Inflammatory macrophage (primary cell): ENCODE measurements at places on chromosomes 1 and 21.

DNA sequence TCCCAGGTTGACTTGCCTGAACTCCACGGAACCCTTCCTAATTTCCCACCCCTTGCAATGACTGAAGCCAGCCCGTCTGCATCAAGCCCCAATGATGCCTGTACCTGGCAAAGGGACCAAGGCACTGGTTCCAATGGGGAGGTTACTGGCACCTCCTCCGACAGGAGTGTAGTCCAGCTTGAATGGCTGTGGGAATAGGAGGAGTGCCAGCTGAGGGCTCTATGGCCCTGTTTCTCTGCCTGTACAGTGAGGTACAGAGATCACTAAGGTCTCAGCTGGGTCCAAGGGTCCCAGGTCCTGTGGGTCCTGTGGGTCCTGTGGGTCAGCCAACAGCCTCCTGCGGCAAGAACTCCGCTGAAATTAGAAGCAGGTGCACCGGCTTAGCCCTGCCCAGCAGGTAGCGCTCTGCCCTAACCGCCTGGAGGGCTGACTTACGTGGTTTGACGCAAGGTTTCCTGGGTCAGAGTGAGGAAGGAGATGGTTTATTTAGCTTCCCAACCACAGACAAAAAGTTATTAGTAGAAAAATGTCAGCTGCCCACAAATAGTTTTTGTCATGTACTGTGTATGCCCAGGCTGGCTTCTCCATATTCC is 9.9 kb upstream of the SPRR4 start:
- DNase-seq = no peak

DNA sequence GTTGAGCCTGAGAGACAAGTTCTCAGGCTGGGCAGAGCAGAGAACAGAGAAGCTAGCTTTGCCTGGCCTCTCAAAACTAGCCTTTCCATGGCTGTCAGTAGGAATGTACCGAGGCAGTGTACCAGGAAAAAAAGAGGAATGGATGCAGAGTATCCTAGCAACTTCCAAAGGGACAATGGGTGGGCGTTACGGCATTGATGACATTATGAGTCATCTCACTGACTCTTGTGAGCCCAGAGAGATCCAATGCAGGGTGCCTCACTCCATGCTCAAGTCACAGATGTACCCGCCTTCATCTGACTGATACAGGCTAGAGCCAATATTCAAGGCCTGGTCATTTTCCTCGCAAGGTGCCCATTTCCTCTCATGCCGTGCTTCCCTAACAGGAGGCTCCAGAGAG is 51.4 kb upstream of the C8B start:
- no peak for DNase-seq

DNA sequence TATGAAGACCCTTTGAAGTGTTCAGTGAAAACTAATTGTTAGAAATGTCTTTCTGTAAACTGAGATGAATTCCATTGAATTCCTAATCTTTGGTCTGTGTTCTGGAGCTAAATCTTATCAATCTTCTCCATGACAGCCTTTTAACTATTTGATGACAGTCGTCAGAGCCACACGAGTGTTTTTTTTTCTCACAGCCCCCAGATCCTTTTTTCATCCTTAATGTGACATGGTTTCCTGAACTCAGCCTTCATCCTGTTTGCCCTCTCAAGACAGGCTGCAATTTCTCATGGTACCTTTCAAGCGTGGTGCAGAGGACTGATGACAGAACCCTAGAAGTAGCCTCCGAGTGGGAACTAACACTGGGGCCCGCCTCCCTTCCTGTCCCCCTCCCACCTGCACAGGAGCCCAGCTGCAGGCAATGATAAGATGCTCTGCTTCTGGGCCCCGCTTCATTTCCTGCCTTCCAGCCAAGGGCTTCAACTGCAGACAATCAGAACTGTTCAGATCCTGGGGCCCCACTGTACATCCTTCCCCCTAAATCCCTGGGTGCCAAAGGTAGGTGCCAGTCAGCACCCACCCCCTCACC is 114.6 kb upstream of the VAV3 start:
- DNase-seq = no peak

- DNase-seq = no peak
Measured at GRCh38 chr1:168719306-168720111, 9.5 kb downstream of the DPT start.

GRCh38 chr1:229952670-229953520 is 114.1 kb upstream of the GALNT2 start:
- DNase-seq = no peak

- no peak for DNase-seq
Measured at GRCh38 chr1:1908506-1908791, 6.6 kb upstream of the CALML6 start.

- DNase-seq = no peak
Measured at GRCh38 chr1:1577367-1578011, 2.8 kb upstream of the SSU72 start.

GRCh38 chr21:31397515-31397926 is 53.5 kb upstream of the TIAM1 start:
- no peak for DNase-seq

DNA sequence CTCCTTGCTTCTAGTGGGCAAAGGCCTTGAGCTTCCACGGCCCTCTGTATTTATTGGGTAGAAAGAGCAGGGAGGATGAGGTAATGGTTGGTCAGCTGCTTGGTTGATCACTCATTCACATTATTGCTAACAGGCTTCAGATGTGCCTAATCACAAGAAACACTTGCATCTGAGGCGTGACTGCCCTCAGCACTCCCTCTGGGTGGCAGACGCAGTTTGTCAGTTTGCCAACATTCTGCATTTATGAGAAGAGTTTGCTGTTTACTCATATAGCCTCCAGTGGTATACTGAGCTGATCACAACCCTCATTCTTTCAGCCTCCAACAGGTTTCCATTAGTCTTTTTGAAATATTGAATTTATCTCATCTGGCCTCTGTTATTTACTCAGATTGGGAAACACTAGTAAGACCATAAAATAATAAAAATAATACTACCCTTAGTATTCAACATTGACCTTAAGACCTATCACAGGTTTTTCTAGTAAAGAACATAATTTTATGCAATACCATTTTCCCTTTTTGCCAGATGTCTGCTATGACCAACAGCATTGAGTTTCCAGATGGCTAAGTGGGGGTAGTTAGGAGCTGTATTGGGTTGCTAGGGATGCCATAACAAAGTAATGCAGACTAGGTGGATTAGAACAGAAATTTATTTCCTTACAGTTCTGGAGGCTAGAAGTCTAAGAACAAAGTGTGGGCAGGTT is 53.3 kb downstream of the PTGFR start:
- no peak for DNase-seq
